ENCODE measurements at places on chromosomes 4 and X.

- DNase-seq = no peak
These were observed 214.0 kb upstream of the LEF1 start for GRCh38 chr4:108382751-108383150.

DNA sequence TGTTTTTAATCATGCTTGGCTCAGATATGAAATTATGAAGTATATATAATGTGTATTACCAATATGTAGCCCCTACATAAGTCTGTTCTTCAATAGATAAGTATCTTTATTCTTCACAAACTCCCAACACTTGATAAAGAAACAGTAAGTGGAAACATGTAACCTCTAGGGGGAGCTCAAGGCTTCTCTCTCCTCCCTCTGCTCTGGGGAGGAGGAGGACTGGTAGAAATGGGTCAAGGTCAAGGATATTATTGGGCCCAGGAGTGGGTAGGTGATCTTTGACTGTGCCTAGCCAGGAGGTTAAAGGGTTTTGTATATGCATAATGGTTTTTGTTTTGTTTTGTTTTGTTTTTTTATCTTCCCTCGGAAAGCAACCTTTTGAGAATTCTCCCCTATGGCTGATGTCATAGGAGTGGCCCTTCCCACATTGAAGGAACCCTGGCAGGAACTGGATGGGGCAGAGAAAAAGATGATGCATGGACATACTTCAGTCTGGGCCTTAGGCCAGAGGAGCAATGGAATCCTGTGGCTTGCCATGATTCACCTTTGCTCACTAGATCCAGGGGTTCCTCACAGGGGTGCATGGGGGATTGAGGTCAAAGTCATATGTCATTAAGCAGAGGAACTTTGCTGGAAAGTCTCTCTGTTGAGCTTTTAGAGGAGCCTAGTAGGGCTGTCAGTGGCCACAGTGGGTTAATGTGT lies 460.3 kb downstream of the MID1IP1 start:
- DNase-seq = no peak

DNA sequence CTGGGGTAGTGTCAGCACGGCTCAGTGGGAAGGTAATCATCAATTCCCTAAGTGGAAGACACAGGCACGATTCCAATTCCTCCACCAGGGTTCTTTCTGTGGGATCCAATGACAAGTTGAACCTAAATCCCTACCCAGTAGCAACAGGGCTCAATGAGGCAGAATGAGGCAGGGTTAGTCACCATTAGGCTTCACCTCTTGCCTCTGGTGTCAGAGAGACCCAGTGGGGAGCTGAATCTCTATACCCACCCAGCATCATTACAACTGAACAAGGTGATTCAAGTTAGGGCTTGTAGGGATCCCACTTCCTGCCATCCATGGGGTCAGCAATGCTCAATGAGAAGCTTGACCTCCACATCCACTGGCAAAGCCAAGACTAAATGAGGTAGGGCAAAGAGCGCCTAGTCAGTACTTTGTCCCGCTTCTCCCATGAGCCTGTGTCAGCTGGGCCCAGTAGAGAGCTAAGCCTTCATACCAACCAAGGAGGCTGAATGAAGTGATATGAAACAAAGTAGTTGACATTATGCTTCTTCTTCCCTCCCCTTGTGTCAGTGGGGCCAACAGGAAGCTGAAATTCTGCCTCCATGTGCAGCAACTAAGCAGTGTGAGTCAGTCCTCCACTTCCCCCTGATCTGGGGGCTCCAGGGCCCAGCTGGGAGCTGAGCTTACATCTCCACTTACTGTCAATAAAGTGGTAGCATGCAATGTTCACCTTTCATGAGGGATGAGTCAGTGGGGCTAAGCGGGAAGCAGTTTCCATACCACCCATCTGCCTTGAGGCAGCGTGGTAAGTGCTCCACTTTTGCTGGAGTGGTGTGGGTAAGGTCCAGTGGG lies 36.4 kb upstream of the RBM41 start:
- no peak for DNase-seq

- no peak for DNase-seq
These were observed 54.4 kb upstream of the HGFAC start for GRCh38 chr4:3387154-3387942.

- no peak for DNase-seq
These were observed 332.8 kb downstream of the SH2D1A start for GRCh38 chrX:124679199-124679598.

DNA sequence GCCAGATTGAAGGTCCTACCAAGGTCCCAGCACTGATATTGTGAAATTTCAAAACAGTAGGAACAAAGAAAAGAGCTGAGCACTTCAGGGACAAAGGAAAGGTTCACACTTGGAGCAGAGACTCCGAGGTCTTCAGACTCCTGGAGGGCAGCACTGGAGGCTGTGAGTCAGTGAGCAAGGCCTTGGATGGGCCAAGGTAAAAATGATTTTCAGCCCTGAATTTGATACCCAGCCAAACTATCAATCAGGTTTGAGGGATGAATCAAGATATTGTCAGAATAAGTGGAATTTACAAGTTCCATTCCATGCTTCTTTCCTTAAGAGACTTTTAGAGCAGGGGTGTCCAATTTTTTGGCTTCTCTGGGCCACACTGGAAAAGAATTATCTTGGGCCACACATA lies 111.7 kb downstream of the ADRA2C start:
- no peak for DNase-seq

DNA sequence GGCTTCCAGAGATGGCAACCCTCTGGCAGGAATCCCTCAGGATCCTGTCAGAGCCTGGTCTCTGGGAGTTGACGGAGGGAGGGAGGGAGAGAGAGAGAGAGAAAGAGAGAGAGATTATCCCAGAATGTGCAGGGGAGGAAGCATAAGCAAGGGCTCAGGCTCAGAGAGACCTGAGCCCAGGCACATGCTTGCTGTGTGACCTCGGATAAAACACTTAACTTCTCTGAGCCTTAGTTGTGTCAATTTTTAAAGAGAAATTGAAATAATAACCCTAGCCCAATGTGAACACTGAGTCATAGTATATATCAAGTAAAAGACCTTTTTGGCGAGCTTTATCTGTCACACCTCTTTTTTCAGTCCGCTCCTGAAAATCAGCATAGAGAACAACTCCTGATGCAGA lies 473 bp upstream of the USP51 start:
- DNase-seq = no peak

Measured in NCI-H2171 (cell line).